Activated T-helper 1 cell treated with anti-CD3 and anti-CD28 coated beads, Interleukin-2, amount 50 U/mL, for 16 hours (primary cell): ENCODE measurements at places on chromosomes 4 and X.

- DNase-seq = no peak
These were observed 34.7 kb downstream of the NOP14 start for GRCh38 chr4:2928242-2929176.

DNA sequence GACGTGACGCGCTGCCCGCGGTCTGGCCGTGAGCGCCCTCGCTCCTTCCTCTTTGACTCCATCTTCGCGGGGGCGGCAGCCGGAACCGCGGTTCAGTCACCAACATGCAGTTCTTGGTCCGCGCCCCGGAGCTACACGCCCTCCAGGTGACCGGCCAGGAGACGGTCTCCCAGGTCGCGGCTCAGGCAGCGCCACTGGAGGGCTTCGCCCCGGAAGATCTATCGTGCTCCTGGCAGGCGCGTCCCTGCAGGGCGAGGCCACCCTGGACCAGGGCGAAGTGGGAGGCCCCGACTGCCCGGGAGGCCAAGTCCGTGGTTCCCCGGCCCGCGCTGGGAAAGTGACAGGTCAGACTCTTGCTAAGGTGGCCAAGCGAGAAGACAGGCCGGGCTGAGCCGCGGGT is 2.9 kb downstream of the TRIML2 start:
- no peak for DNase-seq

- DNase-seq = no peak
These were observed 8.6 kb downstream of the BLOC1S4 start for GRCh38 chr4:6724421-6725111.

DNA sequence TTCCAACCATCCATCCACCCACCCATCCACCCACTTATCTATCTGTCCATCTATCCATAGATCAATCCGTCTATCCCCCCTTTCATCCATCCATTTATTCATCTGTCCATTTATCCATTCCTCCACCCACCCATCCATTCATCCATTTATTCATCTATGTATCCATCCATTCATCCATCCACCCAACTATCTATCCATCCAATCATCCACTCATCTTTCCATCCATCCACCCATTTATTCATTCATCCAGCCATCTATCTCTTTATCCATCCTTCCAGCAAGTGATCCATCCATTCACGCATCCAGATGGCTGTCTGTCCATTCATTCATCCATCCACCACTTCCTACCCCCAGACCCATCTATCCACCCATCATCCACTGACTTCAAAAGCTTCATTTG is 84.0 kb upstream of the CD99 start:
- DNase-seq = no peak

DNA sequence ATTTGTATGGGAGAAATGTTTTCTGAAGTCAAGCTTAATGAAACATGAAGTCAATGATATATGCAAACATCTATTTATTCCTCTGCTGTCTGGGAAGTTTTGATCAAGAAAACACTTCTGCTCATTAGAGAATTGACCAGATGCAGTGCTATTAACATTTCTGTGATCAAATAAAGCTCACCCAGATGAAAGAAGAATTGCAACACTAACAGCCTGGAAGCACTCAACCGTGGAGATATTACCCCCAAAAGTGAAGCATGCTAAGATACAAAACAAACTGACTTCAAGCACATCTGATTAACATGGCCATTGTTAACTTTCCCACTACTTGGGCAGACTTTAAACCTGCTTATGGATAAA is 73.7 kb upstream of the GUCY1A1 start:
- no peak for DNase-seq

DNA sequence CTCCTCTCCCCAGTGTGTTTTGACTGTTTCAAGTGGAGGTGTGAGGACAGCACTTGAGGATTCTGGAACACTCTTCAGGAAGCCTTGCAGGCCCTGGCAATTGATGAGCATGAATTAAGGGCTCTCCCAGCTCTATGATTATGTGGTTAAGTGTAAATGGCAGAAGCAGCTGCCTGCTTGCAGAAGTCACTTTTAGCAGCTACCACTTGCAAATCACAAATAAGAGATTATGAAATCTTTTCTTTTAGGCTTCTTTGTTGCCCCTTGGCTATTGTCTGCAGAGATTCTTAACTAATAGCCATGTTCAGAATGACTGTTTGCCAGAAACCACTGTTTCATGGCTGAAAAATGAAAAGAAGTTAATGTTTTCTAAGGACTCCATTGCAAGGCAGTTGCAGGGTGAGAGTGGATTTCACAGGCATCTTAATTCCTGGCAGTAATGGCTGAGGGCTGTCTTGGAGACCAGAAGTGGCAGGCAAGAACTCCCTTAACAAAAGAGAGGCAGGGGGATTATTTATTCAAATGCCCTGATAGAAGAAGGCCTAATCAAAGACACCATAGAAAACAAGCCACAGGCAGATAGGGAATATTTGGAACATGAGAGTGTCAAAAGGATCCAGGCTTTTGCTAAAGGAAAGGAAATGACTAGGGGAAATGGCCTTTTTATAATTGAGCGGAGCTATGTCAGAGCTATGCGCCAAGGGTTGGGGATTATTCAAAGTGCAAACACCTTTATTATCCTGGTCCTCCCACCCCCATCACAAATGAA is 8.3 kb upstream of the HOPX start:
- DNase-seq = no peak

- no peak for DNase-seq
These were observed 45.8 kb downstream of the SLC39A8 start for GRCh38 chr4:102299354-102300107.

GRCh38 chrX:8845469-8845868 is 44.3 kb upstream of the FAM9A start:
- no peak for DNase-seq

DNA sequence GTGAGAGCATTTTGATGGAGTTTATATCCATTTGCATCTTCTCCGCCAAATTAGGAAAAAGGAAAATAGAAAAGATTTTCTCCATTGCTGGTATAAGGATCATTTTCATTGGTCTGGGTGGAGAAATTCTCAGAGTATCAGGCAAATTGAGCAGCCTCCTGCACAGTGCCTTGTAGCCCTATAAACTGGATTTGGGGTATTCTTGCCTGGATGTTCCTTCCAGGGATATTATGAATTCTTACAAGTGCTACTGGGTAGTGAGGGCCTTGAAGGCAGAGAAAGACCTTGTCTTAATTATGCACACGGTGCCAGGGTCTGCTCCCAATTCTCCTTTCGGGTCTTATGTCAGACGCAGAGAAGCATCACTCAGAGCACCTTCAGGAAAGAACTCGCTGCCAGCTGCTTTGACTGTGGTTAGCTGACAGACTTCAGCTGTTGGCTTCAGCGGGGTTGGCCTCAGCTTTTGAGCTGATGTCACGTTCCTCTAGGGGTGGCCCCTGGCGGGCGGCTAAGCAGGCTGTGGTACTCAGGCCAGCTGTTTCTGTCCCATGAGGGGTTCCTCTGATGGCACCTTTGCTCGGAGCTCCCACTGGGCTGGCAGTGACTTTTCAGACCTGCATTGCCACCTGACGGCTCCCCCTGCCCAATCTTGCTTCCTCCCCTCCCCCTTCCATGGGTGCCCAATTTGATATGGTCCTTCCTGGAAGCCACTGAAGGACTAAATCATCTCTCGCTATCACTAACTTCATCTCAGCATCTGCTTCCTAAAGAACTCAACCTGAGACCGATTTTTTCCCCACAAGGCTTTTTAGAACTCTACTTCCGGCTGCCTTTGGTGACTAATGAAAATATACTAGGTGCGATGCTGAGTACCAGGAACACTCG is 519.5 kb downstream of the BCOR start:
- DNase-seq = no peak

DNA sequence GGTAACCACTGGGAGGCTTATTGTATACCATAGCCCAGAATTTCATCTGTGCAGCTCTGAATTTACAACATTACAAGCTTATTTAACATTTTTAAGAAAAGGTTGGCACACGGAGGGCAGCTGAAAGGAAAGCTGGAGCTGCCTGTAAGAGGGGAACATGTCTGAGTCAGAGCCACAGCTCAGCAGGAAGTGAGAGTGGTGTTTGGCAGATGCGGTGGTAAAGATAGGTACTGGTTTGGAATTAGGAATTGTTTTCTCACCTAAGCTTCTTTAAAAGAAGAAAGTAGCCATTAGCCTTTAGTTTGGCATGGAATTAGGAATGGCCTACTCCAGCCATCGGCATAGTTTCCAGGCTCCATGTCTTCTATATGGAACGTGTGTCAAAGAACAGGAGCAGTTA is 172.5 kb upstream of the ANXA3 start:
- no peak for DNase-seq

GRCh38 chrX:152821145-152821765 is 9.3 kb downstream of the CETN2 start:
- no peak for DNase-seq

DNA sequence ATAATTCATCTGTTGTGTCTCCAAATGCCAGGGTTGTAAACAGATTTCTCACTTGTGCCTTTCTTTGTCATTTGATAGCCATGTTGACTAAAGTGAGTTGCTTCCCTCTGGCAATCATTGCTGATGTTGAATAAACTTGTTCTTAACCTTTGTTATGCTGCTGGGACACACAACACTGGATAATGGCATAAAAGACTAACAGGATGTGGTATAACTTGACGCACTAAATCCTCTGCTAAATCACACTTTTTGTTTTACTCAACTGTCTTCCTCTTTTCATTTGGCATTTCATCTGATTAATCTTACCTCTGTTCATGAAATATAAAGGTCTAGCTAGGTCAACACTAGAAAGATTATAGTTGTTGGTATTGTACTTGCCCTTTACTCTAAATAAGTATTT is 17.6 kb upstream of the CXCL5 start:
- DNase-seq = no peak

DNA sequence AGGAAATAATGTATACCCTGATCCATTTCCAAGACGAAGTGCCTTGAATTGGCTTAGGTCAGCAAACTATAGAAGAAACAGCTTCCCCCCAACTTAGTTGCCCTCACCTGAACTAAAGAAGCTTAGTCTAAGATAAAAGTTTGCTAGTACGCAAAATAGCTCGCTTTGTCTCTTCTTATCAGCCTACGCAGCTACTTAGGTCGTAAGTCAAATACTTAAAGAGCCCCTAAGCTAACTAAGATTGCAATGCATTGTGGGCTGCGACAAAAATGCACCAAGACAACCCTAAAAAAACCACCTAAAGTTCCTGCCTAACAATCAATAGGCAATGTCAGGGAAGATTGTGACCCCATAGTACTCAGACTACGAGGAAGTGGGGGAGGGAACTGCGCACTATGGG is 12.8 kb downstream of the CLNK start:
- DNase-seq = no peak

DNA sequence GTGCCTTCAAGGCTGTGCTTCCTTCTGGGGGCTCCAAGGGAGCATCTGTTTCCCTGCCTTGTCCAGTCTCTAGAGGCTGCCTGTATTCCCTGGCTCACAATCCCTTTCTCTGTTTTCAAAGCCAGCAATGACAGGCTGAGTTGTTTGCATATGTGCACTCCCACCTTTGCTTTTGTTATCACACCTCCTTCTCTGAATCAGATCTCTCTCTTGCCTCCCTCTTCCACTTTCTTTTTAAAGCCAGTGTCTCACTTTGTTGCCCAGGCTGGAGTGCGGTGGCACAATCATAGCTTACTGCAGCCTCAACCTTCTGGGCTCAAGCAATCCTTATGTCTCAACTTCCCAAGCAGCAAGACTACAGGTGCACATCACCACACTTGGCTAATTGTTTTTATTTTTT is 37.1 kb upstream of the LEF1 start:
- DNase-seq = no peak

- DNase-seq = no peak
These were observed 211.5 kb downstream of the BCOR start for GRCh38 chrX:39886282-39886681.

- no peak for DNase-seq
These were observed 1215.8 kb downstream of the RAPGEF2 start for GRCh38 chr4:160318567-160319220.
